ENCODE measurements at places on chromosomes 3 and 15.

GRCh38 chr3:30933478-30934207 lies 39.2 kb upstream of the GADL1 start:
- no peak for DNase-seq

GRCh38 chr3:155556531-155556930 lies 188.3 kb downstream of the PLCH1 start:
- no peak for DNase-seq

DNA sequence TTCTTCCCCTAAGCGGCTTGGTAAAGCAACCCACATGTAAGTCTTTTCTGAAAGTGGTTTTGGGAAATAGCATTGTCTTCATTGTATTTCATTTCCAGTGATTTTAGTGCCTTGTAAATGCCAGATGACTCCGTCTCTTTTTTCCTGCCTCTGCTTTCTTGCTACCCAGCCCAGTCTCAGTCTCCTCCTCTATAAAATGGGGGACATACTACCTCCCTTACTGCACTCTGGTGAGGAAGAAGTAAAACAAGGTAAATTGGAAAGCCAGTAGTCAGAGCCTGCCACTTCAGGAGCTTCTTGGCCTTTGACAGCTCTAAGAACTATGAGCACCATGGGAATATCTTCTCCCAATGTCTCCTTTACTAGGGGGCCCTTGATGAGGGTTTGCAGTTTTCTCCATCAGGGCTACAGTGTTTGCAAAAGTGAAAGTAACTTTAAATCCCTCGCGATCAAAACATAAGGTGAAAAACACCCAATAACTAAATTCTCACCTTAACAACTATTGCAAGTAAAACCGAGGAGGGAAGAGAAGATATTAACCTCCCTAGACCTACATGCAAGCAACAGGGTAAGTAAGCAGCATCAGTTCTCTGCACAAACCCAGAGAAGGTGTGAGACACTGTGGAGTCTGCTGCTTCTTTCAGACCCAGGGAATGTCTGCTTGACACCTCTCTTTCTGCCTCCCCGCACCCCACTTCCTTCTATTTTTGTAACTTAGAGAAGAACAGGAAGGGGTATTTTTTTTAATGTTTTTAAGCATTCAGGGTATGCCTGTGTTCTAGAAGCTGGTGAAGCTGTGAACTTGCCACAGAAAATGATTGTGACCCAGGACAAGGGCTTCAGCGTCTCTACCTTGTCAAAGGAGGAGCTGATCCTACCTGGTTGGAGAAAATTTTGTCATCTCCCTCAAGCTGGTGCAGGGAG lies 159.1 kb upstream of the EOMES start:
- DNase-seq, result no peak

- DNase-seq, result no peak
These were observed 72.8 kb downstream of the KLF15 start for GRCh38 chr3:126284258-126284904.

DNA sequence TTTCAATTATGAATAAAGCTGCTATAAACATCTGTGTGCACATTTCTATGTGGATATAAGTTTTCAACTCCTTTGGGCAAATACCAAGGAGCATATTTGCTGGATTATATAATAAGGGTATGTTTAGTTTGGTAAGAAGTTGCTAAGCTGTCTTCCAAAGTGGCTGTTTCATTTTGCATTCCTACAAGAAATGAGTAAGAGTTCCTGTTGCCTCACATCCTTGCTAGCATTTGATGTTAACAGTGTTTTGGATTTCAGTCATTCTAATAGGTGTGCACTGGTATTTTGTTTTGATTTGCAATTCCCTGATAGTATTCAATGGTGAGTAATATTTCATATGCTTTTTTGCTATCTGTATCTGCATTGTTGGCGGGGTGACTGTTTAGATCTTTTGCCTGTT lies 120.7 kb upstream of the MDFIC2 start:
- DNase-seq, result no peak

GRCh38 chr3:34035775-34036174 lies 237.3 kb downstream of the PDCD6IP start:
- DNase-seq, result no peak

DNA sequence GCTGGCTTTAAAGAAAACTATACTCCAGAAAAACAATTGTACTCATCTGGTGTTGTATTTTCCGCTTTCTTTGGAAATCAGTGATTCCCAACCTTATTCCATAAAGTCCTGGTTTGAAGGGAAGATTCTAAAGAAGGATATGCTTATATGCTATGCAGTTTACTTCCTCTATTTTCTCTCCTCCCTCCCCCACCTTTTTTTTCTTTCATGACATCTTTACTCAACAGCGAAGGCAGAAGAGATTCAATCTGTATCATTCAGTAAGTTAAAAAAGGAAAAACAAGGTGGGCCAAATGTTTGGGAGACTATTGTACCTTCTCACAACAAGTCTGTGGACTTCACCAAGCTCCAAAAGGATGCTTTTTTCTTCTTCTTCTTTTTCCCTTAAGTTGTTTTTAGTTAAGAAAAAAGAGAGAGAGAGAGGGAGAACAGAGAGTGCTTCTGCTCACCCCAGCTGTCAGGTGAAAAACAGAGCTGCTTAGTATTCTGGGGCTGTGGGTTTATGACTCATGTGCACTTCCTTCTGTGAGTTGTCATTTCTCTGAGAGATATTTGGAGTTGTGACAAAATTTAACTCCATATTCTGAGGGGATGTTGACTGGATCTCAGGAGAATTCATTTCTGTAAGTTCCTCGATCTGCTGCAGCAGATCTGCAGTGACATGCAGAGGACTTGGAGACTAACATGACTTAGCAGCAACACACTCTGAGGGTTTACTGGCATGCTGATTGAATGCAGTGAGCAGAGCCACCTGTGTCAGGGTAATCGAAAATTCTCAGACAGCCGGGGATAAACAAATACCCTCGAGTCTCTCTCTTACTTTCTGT lies 70.7 kb downstream of the SSR3 start:
- peak; percentile 40 for DNase-seq

DNA sequence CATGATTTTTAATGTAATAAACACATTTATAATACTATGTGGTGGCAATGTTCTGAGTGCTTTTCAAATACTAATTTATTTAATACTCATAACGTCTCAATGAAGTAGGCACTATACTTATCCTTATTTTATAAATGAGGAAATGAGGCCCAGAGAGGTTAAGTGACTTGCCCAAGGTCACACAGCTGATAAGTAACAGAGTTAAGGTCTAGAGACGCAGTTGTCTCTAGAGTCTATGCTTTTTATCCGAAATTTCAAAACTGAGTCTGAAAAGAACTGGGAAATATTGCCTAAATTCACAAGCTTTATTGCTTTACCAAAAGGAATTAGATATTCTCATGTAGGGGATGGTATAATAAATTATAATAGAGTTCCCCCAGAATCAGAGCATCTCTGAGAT lies 31.4 kb upstream of the MAGEF1 start:
- no peak for DNase-seq

DNA sequence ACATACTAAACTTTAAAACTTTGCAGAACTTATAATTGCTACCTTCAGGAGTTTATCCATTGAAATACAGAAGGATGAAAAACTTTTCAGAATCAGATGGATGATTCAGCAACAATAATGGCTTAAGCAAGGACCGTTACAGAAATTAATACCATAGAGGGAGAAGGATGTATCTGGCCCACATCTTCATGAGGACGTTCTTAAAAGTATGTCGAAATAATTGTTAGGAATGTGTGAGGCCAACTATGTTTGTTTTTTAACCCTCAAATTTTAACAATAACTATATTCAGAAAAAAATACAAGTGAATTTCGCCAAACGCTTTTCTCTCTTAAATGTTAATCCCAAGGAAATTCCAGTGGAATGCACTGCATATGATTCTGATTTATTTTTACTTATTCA lies 105.2 kb upstream of the EPHA3 start:
- DNase-seq, result no peak

- no peak for DNase-seq
These were observed 866.9 kb downstream of the FHIT start for GRCh38 chr3:60384341-60384740.

- DNase-seq, result no peak
These were observed 617 bp upstream of the HPS3 start for GRCh38 chr3:149128821-149129220.

GRCh38 chr3:87771337-87772192 lies 287.2 kb downstream of the CGGBP1 start:
- peak; percentile 44 for DNase-seq

GRCh38 chr3:192850451-192850981 lies 67.1 kb downstream of the MB21D2 start:
- DNase-seq, result peak; percentile 46

- DNase-seq, result no peak
These were observed 26.1 kb upstream of the FGD5 start for GRCh38 chr3:14792691-14793121.

- DNase-seq, result no peak
These were observed 5.2 kb upstream of the ATP13A3 start for GRCh38 chr3:194492001-194492400.

DNA sequence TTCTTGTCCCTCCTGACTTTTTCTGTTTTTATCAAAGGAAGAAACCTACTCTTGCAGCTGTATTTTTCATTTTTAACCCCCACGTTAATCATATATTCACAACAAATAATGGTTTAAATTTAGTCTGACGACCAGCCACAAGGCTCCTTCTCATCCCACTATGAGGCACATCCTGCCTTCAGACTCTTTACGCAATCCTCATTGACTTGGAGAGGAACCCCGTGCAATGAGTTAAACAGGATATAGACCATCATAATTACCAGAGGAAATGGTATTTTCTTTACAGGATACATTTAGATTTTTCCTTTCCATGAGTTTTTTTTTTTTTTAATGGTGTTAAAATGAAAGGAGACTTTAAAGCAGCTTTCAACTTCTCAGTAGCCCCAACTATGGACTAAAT lies 68.5 kb downstream of the WWTR1 start:
- no peak for DNase-seq

- no peak for DNase-seq
These were observed 6.5 kb downstream of the ALAS1 start for GRCh38 chr3:52204337-52205073.

DNA sequence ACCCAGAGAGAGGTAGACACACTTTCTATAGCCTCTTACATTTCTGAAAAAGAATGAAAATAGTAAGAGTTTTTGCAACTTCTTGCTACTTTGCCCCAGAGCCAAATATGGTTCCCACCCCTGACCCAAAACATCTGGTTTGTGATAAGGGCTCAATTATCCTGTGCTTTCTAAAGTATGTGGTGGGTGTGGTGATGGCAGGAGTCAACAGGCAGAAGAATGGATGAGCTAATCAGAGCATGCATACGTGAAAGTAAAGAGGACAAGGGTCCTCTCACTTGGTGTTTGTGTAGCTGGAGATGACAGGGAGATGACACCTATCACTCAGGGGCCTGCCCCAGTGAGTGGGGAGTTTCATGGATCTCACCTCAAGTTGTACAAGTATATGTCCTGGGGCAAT lies 19.1 kb downstream of the KBTBD8 start:
- no peak for DNase-seq

DNA sequence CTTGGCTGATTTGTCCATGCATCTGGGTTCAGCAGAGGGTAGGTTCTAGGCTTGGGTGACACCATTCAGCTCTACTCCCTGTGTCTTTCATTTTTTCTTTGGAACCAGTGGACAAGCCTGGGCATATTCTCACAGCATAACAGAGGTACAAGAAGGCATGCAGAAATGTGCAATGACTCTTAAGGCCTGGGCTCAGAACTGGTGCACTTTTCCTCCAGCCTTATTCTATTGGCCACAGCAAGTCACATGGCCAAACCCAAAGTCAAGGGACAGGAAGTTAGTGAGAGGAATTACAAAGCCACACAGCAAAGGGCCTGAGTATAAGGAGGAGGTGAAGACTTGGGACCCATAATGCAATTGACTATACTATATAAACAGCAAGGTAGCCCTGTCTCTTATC lies 200.9 kb upstream of the CTDSPL start:
- DNase-seq, result no peak

DNA sequence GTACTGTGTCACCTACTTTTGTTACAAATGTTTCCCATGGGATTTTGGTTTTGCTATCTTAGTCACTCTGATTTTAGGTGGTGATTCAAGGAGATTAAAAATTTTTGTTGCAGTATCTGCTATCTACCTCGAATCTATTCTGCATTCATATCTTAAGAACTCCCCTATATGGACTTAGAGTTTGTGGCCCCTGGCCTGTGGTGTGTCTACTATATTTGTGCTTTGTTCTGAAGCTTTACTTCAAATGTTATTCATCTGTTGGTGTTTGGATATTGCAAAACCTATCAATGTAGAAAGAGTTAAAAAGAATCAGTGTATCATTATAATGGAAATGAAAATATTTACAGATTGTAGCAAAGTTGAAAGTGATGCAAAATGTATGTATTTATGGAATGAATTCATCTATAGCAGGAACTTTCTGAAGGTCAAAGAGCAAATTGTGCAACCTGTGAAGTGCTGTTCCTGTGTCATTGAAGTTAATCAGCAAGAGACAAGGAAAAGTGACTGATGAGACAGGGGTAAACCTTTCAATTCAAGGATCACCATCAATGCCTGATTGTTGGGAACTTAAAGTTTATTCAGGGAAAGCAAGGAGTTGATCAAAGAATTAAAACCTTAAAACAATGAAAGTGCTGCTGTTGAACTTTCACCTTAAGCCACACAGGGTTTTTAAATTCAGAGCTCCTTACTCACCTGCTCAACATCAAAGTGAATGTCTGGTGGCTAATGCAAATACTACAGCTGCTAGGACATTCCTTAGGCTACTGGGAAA lies 71.0 kb downstream of the SLMAP start:
- DNase-seq, result no peak

- DNase-seq, result no peak
These were observed 14.4 kb upstream of the ZBTB38 start for GRCh38 chr3:141353652-141354495.

DNA sequence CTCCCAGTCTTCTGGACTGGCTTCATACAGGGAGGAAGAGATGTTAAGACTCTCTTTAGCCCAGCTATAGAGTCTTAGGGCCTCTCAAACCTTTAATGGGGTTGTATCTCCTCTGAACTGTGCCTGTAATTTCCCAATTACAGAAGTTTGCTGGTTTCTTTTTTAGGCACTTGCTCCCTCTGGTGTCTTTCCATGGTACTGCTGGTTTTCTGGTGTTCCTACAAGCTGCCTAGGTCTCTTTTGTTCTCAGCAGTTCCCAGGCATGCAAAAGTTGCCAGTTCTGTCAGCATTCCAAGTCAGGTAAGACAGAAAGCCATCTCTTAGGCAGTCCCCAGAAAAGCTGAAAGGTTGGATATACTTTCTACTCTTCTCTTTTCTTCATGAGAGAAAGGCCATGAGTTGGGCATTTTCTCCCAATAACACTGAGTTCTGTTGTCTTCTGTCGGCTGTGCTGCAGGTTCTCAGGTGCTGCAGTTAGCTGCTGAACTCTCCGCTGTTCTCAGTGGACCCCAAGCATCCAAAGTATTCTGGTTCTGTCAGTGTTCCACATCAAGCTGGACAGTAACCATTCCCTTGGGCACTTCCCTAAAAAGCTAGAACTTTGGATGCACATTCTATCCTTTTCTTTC lies 54.4 kb upstream of the EHHADH start:
- DNase-seq, result peak; percentile 64

GRCh38 chr15:45150481-45150880 lies 20.7 kb downstream of the DUOX1 start:
- DNase-seq, result no peak

GRCh38 chr3:168889666-168890065 lies 773.8 kb downstream of the MECOM start:
- DNase-seq, result no peak
